T-helper 1 cell (primary cell): ENCODE measurements at places on chromosomes 5 and 9.
A peak's percentile ranks its signal among the peaks of the same experiment; 100 is the strongest.

GRCh38 chr9:137146527-137146918, 7.6 kb downstream of the GRIN1 start:
- no peak for DNase-seq

DNA sequence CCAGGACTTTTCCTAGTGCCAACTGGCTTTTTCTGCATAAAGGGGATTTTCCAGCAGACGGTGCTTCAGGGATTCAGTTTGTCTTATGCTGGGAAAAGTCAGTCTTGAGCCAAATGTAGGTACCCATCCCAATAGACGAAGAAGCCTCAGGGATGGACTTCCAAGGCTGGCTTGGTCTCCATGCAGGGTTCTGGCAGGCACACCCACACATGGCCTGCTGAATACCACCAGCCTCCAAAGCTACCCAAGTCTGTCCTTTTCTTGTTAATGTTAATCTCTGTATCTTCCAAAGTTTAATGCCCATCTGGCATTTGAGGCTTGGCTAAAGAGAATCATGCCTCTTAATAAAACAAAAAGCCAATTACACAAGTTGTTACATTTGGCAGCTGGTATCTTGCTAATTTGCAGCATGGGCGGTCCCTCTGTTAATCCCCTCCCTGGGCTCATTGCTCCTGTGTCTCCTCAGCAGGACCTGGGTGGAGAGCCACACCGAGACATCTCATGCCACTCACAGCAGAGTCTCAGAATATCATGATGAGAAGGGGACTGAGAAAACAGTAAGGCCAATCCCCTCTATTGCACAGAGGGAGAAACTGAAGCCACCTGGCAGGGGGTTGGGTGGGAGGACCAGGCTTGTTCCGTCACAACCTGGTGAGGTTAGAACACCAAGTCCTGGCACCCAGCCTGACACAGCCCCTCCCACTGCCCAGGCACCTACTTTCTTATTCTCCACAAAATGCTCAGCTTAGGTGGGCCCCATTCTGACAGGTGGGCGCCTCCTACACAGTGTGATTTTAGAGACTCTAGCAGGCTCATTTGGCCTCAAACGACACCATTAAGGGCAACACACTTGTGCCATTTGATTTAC, 243.2 kb downstream of the FSTL4 start:
- DNase-seq, result no peak

DNA sequence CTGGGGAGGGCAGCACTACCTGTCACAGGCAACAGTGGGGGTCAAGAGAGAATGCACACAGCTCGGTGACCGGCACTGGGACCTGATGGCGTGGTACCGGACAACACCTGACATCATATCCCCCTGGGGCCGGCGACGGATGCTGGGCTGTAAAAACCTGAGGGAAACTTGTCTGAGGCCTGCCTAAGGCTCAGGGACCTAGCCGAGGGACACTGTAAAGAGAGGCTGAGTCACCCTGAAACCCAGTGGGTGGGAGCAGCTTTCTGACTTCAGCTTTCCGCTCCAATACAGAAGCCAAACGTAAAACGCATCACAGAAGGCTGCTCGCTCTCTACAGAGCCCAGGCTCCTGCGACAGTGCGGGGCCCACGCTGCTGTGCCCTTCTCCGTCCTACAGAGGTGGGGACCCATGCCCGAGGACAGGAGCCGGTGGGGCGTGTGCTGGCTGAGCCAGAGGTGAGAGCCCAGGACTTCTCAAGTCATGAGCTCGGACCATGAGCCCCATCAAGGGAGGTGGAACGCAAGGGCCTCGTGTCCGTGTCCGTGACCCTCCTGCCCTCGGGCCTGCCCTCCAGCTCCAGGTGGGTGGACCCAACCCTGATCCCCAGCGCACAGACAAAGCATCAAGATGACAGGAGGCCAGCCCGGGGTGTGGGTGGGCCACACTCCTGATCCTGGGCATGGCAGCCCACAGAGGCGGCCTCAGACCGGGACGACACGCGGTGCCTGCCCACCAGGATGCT, 5.3 kb downstream of the RALGDS start:
- no peak for DNase-seq

- DNase-seq, result no peak
Observed at GRCh38 chr5:15513431-15513830, 13.5 kb downstream of the FBXL7 start.

- no peak for DNase-seq
Observed at GRCh38 chr9:84702471-84702870, 32.9 kb downstream of the NTRK2 start.

- DNase-seq, result no peak
Observed at GRCh38 chr9:20028192-20028848, 239.5 kb upstream of the SLC24A2 start.

DNA sequence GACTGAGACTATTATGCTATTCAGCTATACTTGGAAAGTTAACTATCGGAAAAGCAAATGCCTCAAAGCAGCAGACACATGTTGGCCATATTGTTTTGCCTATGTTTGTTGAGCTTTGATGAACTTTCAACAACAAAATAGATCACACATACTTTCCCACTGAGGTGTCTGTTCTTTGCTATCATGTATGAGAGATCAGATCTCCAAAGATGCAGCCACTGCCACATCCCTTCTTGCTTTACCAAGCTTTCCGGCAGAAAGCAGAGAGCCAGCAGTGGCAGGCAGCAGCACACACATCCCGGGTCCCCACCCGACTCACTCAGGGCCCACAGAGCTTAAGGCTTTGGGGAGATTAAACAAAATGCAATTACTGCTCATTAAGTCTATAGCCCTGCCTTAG, 18.8 kb downstream of the ZBTB5 start:
- no peak for DNase-seq

DNA sequence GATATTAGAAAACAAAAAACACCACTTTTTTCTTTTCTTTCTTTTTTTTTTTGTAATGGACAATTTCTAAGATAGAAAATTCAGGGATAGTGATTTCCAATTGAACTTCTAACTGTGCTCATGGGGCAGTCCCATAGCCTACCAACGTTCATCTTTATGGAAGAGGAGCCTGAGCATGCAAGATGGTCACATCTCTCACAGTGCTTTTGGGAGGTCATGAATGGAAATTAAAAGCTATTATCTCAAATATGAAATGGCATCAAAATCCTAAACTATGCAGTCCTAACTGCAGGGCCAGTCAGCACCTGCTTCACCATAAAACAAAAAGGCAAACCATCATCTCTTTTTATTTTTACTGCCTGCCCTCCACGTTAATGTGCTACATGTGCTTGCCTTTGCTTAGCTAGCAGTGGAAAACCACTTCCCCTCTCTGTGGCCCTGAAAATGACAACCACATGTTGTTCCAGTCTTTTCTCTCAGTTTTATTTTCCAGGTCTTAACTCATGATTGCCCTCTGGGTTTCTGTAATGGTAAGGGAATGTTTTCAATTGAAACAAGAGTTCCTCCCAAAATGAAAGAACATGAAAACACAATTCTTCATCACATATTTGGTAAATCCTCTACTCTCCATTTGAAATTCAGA, 16.7 kb downstream of the IFNB1 start:
- no peak for DNase-seq

- DNase-seq, result peak; percentile 80
Observed at GRCh38 chr9:36136272-36136893, at the start of gene GLIPR2. Gene GLIPR2, plus strand, starts transcription at chr9:36136733. Its CDS starts 46 bp downstream, at chr9:36136779.
